AG08396 (cell line): ENCODE measurements at places on chromosomes 1 and 21.

DNA sequence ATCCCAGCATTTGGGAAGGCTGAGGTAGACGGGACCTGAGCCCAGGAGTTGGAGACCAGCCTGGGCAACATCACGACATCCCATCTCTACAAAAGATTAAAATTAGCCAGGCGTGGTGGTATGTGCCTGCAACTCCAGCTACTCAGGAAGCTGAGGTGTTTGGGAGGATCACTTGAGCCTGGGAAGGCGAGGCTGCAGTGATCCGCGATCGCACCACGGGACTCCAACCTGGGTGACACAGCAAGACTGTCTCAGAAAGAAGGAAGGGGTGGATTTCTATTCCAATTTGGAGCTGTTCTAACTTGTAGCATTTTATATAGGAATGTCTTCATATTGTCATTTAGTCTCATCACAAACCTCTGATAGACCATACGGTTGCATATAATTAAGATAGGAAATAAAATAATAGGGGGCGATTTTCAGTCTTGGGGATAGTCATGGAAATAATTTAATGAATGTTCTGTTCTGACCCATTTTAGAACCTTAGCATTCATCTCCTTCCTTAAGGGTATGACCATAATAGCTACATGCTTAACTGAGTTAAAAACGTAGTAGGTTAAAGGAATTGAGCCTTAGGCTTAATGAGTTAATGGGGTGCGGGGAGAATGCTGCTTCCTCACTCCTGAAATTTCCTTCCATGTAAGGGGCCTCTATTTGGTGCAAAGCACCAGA, 93.1 kb downstream of the ADCY10 start:
- no peak for DNase-seq

DNA sequence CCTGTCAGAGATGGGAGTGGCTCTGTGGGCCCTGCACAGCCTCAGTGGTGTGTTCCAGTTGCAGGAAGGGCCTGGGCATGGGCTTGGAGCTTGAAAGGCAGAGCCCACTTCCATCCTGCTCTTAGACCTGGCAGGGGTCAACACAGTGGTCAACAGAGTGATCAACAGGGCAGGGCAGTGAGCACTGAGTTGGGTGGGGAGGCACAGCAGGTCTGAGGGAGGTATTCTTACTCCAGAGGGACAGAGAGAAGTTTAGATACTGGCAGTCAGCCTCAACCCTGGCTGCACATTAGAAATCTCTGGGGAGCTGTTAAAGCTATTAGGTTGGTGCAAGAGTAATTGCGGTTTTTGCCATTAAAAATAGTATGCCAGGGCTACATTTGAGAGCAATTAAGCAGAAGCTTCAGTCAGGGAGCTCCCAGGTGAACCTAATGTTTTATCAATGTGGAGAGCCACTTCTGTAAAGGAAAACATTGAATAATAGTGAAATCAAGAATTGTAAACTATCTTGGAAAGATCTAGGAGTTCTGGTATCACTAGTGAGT, 37.7 kb downstream of the SH3BGR start:
- DNase-seq: no peak

DNA sequence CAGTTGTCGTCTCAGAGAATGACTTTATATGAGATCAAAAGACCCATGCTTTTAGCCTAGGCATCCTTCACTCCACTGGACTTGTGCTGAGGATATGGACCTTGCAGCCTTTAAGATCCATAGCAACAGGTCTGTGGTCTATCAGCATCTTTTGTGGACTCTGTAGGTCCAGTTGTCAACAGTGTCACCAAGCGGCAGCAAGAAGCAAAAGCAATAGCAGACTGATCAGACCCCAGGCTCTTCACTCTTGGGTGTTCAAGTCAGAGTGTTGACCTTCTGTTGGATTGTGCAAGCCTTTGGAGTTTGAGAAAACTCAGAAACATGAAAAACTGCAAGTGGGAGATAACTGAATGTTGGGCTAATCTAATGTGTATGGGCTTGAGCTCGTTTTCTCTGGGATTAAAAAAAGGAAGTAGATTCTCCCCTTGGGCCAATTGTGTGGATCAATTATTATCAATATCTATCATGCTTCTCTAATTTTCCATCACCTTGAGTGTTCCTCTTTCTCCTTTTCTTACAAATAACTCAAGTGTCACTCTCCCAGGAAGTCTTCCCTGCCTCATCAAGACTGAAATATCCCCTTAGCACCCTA, 144.2 kb downstream of the LYPLAL1 start:
- no peak for DNase-seq

DNA sequence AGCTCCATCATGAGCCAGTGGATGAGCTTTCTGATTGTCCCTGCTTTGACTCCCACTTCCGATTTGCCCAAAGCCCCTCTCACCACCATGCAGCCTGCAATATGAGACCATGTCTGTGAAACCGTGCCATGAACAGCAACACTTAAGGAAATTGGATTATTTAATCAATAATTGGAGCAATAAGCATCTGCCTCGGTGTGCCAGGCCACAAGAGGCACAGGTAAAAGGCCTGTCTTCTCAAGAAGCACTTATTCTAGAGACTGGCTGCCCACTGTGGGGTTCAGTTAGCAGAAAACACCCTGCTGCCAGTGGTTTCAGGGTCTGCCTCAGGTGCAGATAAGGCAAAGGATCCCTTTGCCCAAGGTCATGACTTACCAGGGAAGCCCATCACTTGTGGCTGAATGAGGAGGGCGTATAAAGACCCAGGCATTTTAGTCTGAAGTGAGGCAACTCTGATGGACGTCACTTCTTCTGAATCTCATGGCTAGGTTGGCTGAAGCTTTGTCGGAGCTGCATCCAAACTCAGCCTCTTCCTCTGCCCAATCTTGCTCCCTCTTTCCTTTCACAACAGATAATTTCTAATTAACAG, 7.1 kb upstream of the CHI3L2 start:
- no peak for DNase-seq

DNA sequence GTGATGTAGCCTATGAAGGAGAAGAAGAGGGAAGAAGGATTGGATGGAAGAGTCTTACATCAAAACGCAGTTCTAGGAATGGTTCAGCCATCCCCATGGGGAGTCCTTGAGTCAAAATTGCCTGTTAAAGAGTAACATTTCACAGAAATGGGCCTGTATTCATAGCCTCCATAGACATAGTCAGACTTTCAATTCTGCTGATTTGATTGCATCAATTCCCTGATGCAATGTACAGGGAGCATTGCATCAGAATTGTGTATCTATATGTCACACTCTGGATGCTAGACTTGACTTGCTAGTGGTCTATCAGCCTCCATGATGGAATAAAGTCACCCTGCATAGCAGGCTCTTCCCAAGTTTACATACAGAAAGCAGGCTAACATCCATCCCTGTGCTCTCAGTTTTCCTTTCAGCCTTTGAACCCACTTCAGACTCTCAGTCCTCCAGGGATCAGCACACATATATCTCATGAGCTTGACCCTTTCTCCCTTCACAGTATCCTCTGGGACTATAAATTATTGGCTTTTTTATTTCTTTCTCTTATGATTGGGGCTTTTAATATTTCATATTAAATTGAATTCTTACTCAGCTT, 1111.7 kb upstream of the B3GALT2 start:
- no peak for DNase-seq

GRCh38 chr1:41795205-41795762, 123.4 kb downstream of the HIVEP3 start:
- no peak for DNase-seq

GRCh38 chr21:46163380-46163779, 8.0 kb upstream of the FTCD start:
- DNase-seq: no peak

DNA sequence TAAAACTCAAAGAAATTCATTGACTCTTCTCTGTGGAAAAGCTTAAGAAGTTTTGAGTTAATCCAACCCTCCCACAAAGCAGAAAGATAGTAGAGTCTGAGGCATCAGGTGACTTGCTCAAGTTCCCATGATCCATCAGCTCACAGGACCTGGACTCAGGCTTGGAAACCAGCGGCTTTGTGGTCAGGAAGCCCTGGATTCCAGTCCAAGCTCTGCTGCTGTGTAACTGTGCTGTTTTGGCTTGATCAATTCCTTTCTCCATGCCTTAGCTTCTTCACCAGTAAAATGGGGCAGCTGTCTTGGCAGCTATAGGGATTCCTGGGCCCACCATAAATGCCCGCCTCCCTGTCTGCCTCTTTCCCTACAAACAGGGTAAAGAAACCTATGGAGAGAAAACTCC, 180.2 kb downstream of the HIVEP3 start:
- no peak for DNase-seq

DNA sequence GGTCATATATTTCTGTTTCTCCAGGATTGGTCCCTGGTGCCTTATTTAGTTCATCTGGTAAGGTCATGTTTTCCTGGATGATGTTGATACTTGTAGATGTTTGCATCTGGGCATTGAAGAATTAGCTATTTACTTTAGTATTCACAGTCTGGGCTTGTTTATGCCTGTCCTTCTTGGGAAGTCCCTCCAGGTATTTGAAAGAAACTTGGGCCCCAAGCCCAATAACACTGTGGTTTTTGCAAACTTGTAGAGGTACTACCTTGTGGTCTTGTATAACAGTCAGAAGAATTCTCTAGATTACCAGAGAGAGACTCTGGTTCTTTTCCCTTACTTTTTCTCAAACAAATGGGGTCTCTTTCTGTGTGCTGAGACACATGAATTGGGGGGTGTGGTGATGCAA, 251.4 kb upstream of the B3GALT2 start:
- DNase-seq: no peak

DNA sequence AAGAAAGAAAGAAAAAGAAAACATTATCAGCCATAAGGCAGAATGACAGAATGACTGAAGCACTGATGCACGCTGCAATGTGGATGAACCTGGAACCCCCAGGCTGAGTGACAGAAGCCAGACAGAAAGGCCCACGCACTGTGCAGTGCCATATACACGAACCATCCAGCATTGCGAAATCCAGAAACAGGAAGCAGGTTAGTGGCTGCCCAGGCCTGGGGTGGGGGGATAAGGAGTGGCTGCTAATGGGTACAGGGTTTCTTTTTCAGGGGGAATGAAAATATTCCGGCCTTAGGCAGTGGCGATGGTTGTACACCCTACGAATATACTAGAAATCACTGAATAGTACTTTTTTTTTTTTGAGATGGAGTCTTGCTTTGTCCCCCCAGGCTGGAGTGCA, 57.0 kb downstream of the CHD5 start:
- DNase-seq: no peak

GRCh38 chr1:209307846-209308245, 275.7 kb upstream of the CAMK1G start:
- no peak for DNase-seq

- no peak for DNase-seq
Observed at GRCh38 chr1:226764533-226764932, 25.5 kb upstream of the ITPKB start.

GRCh38 chr1:216936779-216937178, 213.6 kb upstream of the ESRRG start:
- DNase-seq: no peak

- no peak for DNase-seq
Observed at GRCh38 chr1:90768826-90769225, 51.7 kb upstream of the BARHL2 start.

GRCh38 chr1:193706766-193707165, 520.4 kb upstream of the B3GALT2 start:
- DNase-seq: no peak

DNA sequence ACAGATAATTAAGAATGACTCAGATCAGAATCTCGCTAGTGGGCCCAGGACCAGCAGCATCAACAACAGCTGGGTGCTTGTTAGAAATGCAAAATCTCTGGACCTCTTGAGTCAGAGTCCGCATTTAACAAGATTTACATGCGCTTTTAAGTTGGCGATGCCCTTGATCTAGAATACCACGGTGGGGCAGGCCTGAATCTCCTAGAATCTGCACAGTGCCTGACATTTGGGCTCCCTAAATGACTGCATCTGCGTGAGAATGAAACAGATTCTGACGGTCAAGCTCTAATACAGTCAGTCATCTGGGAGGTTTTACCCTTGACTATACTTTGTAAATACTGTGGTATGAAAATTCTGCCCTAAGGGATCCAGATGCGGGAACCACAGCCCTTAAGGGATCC, 17.2 kb upstream of the RAB29 start:
- DNase-seq: no peak

- DNase-seq: no peak
Observed at GRCh38 chr1:18320051-18320450, 160.7 kb upstream of the KLHDC7A start.

- DNase-seq: peak; percentile 48
Observed at GRCh38 chr1:232012773-232013386, 386.3 kb downstream of the DISC1 start.

- DNase-seq: no peak
Observed at GRCh38 chr1:23910553-23911246, 2.5 kb downstream of the CNR2 start.

DNA sequence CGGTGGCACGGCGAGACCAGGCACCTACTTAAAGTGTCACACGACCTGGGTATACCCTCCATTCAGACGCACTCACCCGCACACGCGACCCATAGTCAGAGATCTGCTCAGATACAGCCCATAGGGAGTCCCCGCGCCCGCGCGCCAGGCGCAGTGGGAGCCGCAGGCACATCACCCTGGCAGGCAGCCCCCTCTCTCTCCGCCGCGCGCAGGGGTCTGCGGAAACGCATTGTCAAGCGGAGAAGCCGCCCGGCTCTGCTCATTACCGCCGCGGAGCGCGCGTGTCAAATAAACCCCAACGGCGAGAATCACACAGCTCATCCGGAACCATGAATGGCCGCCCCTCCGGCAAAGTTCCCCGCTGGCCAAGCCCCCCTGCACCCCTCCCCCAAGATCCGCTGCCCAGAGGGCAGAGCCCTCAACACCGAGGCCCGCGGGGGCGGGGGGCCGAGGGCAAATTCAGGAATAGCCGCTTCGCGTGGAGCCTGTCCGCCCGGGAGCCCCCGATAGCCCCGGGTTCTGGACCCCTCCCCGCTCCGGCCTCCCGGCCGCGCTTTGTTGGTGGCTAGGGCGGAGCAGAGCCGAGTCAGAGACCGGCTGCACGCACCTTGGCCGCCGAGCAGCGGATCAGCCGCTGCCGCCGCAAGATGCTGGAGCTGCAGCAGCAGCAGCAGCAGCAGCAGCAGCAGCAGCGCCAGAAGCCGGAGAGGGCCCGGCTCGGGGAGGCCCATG, 522 bp downstream of the LRP8 start:
- DNase-seq: peak; percentile 62

GRCh38 chr1:9453779-9454418, 85.4 kb upstream of the SLC25A33 start:
- DNase-seq: no peak

DNA sequence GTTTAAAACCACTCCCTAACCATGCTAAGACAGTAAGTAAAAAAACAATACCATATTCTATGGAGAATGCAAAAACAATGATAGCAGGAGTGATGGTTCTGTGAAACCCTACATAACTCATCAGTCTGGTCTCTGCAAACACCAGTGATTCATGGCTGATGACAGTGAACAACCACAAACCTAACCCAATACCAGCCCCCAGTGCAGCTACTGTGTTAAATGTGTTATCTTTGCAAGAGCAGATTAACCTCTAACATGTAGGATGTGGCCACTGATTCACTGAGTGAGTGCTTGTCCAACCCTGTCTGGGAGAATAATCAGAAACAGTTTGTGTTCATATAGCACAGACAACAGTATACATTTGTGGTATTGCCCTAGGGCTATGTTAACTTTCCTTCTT, 100.2 kb upstream of the COG2 start:
- DNase-seq: no peak

- no peak for DNase-seq
Observed at GRCh38 chr1:84973498-84974334, 23.2 kb downstream of the MCOLN2 start.

- DNase-seq: no peak
Observed at GRCh38 chr1:15332952-15333715, 76.6 kb upstream of the EFHD2 start.
